ENCODE measurements at places on chromosomes 7 and 10. TPM values are rescaled to one million over a fixed set of nuclear protein-coding genes. Genes with fewer than 3 reads are reported as not detected.

The AGBL3 gene
- polyA plus RNA-seq, result 0.35 TPM

The NSUN5 gene
- 59.2 TPM for polyA plus RNA-seq

The OR9A2 gene
- polyA plus RNA-seq, result not detected

The CYP2C19 gene
- not detected for polyA plus RNA-seq

The POLD2 gene
- 194 TPM for polyA plus RNA-seq

The LMTK2 gene
- polyA plus RNA-seq, result 9.0 TPM

The ABCC2 gene
- polyA plus RNA-seq, result 0.48 TPM

The FZD1 gene
- 3.3 TPM for polyA plus RNA-seq

The UPK3BL2 gene
- polyA plus RNA-seq, result 10.4 TPM

The EBF3 gene
- not detected for polyA plus RNA-seq

The RNF133 gene
- polyA plus RNA-seq, result not detected

The HPSE2 gene
- polyA plus RNA-seq, result not detected

The CFAP69 gene
- polyA plus RNA-seq, result 2.8 TPM

The TRIM50 gene
- not detected for polyA plus RNA-seq

The DNAJC1 gene
- polyA plus RNA-seq, result 8.0 TPM

The SCART1 gene
- polyA plus RNA-seq, result 3.4 TPM

The CEP55 gene
- 11.3 TPM for polyA plus RNA-seq

The CCL24 gene
- polyA plus RNA-seq, result not detected

The HMX3 gene
- polyA plus RNA-seq, result not detected

The ATOH7 gene
- 0.12 TPM for polyA plus RNA-seq

The NAT16 gene
- 0.64 TPM for polyA plus RNA-seq

The ABCB4 gene
- polyA plus RNA-seq, result 0.18 TPM

The SLC18A3 gene
- 1.7 TPM for polyA plus RNA-seq

The STK32C gene
- 27.8 TPM for polyA plus RNA-seq

The TPK1 gene
- polyA plus RNA-seq, result 3.3 TPM

Data from SK-N-SH (cell line).